ENCODE measurements at places on chromosomes 11 and 22.

DNA sequence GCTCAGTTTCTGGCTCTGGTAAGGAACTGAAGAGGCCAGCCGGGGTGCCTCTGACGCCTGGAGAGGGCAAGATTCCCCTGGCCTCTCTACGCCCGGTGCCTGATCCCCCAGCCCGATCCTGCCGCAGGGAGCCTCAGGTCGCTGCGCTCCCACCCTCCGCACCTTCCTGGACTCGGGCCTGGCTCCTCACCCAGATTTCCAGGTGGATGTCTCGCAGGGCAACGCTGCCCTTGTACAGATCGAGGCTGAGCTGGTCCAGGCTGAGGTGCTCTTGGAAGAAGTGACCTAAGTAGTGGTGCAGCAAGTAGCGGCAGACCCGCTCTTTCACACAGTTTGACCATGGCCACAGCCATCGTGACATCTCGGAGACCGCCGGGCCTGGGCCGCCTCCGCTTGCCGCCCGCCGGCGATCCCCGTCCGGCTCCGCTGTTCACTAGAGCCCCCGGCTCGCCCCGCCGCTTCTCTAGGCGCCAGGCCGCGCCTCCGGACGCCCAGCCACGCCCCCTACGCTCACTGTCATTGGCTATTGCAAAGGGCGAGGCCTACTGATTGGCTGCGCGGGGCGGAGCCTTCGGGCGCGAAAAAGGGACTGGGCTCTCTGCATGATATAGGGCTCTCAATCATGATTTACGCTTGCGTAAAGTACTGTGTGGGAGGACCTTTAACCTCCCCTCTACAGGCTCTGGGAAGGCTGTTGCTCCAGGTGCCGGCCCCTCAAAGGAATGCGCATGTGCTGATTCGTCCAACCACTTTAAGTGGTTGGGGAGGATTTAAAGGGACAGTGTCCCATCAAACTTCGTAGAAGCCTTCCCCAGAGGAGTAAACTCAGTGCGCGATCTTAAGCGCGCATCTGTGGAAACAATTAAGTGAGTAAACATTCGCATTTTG lies at the start of gene ATG2A:
Gene ATG2A, minus strand, starts transcription at position 435 of the 888 bp plus-strand sequence. Its CDS starts 74 bp downstream, at position 361.
- DNase-seq = peak; percentile 96

GRCh38 chr11:68651208-68651984 lies 32.9 kb upstream of the GAL start:
- no peak for DNase-seq

- DNase-seq = no peak
Measured at GRCh38 chr11:77300695-77301094, 791 bp downstream of the GDPD4 start.

DNA sequence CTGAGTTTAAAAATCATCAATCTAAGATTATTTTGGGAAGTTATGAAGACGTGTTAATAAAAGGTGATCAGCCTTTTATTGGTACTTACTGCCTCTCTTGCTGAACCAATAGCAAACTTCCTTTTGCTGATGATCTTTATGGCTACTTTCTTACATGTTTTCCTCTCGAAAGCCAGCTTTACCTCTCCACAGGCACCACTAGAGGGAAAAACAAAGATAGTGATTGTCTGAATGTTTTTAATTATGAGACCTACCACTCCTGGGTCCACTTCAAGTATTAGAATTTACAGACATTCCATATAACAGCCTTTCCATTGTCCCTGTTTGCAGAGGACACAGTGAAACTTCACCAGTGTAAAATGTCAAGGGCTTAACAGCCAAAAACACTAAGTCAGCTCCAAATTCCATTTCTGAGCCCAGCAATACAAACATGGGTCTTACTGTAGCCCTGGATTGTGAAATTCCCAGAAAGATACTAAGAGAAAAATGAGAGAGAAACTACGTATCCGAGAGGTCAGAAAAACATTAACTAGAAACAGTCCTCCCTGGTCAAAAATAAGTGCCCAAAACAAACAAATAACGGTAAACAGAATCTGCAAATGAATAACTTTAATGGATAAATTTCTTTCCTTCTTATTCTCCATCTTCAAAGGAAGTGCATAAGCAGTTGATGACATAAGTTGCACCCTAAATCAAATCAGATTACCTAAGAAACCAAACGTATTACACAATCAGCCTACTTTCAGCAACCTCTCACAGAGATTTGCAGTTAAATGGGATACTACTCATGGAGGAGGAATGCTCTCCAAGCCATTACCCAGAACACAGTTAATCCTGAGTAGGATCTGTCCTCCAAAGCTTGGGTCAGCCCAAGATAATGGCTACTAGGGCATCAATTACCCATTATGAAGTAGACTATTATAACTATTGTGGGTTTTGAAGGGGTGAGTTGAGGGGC lies 29.5 kb downstream of the CHEK2 start:
- peak; percentile 94 for DNase-seq

DNA sequence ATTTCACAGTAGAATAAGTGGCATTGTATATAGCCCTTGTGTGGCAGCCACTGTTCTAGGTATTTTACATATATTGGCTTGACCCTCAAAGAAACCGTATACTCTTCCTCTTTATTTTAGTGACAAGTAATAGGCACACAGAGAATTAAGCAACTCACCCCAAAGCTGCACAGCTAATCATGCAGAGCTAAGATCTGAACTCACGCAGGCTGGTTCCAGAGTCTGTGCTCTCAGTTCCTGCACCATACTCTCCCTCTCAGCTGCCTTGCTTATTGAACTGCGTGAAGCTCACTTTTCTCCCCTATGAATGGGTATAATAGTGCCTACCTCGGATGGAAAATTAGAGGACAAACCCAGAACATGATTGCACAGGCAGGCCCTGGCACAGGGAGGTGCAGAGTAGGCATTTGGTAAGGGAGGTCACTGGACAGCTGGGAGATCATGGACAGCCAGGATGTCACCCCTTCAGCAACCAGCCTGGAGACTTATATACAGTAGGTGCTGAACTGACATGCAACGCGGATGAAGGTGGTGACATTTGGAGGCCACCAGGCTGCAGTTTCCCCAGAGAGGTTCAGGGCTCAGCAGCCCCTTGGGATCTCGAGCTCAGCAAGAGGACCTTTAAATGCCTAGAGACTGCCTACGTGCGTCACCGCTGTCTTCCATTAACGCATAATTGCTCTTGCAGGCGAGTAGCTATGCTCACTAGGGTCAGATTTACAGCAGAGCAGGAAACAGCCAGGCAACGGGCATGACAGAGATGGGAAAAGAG lies 78.4 kb upstream of the TP53I11 start:
- no peak for DNase-seq

DNA sequence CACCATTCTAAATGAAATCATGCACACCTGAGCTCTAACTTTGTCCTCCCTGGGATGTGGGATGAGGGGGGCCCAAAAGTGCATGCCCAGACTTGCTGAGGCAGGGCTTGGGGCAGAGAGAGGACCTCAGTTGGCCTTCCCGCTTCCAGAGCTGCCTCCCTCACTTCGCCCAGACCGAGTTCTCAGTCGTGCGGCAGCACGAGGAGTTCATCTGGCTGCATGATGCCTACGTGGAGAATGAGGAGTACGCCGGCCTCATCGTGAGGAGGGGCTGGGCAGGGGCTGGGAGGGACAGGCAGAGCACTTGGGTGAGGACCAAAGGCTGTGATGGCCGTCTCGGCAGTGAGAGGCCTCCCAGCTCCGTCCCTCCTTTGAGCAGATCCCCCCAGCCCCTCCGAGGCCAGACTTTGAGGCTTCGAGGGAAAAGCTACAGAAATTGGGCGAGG lies 8.2 kb downstream of the CFL1 start:
- DNase-seq = no peak

- no peak for DNase-seq
Measured at GRCh38 chr22:49395617-49396016, 432.1 kb downstream of the BRD1 start.

DNA sequence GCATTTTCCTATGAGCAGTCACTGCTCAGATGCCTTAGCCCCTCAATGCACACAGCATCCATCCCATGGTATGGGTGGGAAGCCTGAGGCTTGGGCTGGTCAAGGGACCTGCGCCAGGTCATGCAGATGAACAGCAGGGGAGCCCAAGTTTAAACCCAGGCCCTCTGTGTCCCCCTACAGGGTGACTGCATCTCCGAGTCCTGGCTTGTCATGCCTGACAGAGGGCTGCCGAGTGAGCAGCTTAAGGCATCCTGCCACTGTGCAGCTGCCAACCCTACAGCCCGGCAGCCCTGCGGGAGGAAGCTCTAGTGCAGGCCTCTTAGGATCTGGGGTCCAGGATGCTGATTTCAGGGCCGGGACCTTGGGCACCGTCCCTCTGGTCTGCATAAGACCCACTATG lies 10.0 kb downstream of the IL2RB start:
- DNase-seq = no peak

DNA sequence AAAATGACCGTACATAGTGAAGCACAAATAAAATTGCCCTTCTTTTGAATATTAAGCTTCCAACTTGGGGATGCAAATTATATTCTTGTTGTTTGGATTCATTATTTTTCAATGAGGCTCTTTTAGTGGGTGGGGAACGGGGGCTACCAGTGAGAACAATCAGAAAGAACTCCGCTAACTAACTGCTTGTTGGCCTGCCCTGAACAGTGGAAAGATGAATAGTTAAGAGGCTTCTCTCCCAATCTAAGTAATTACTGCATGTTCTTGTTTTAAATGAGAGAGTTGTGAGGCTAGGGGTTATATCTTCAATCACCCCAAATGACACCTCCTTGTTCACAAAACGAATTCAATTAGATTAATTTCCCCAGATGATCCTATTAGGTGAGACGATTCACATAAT lies 322.0 kb downstream of the FAT3 start:
- DNase-seq = no peak

DNA sequence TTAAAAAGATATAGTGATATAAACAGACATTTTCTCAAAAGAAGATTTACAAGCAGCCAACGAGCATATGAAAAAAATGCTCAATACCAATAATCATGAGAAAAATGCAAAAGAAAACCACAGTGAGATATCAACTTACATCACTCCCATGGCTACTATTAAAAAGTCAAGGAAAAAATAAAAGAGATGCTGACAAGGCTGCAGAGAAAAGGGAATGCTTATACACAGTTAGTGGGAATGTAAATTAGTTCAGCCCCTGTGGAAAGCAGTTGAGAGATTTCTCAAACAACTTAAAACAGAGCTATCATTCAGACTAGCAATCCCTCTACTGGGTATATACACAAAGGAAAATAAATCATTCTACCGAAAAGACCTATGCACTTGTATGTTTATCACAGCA lies 97.1 kb upstream of the CARD18 start:
- DNase-seq = peak; percentile 37

GRCh38 chr22:50568626-50569025 lies 5.9 kb upstream of the SYCE3 start:
- no peak for DNase-seq

DNA sequence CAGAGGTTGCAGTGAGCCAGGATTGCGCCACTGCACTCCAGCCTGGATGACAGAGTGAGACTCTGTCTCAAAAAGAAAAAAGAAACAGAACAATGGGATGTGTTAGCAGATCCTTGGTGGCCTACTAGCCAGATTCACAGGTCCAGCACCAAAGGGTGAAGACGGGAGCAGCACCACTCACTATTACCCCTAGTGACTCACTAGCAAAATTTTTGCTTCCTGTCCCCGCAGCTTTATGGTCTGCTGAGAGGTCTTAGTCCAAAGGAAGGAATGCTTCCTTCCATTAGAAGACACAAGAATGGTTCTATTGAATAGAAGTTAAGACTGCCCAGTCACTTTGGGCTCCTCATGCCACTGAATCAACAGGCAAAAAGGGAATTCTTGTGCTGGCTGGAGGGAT lies 35.9 kb upstream of the NUP50 start:
- peak; percentile 24 for DNase-seq

DNA sequence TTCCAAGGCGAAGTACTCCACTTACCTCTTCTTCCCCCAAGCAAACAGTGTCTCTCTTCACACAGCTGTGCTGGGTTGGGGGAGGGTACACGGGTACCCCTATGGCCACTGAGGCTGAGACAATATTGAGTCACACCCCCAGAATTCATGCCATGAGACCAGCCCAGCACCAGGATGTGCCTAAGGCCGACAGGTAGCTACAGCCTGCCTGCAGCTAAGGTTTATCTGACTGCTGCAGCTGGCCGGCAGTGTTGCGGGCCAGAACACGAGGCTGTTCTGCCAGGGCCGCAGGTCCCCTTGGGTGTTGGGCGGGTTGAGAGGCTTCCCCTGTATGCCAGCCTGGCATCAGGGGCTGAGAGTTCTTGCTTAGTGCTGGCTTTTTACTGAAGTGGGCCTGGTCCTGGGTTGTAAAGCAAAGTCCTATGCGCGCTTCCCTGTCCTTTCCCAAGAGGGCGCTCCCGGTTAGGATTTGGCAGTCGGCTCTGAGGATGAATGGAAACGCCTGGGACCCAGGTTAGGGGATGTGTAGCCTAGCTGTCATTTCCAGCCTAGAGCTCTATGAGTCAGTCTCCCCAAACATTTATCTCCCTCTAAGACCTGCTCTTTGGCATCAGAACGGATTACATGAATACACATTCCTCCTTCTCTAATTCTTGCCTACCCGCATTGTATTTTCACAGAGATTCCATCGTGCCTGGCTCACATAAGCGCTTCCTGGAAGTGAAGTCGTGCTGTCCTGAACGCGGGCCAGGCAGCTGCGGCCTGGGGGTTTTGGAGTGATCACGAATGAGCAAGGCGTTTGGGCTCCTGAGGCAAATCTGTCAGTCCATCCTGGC lies 7.1 kb downstream of the USP18 start:
- DNase-seq = peak; percentile 98

- no peak for DNase-seq
Measured at GRCh38 chr11:74257959-74258553, 53.4 kb downstream of the P4HA3 start.

DNA sequence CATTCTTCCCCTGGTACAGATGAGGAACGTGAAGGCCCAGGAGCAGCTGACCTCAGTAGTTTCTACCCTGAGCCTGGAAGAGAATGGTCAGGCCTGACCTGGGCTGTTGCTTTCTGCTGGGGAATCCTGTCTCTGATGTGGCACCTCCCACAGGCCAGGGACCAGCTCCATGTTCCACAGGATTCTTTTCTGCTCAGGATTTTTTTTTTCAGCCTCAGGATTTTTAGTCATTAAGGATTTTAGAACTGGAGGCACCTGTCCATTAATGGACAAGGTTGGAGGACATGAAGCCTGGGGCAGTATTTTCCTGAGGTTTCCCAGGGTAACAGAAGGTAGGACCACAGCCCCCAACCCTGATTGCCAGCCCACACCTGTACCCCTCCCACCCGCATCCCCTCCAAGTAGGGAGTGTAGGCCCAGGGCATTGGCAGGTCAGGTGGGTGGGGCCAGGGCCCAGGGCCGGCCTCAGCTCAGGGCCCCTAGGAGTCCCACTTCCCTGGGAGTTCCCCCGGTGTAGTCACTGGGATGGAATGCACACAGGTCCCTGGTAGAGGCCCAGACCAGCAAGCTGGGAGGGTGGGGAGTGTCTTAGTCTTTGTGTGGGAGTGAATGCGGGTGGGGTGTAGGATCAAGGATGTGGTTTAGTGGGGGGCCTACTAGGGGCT lies 16.1 kb downstream of the BIK start:
- peak; percentile 38 for DNase-seq

DNA sequence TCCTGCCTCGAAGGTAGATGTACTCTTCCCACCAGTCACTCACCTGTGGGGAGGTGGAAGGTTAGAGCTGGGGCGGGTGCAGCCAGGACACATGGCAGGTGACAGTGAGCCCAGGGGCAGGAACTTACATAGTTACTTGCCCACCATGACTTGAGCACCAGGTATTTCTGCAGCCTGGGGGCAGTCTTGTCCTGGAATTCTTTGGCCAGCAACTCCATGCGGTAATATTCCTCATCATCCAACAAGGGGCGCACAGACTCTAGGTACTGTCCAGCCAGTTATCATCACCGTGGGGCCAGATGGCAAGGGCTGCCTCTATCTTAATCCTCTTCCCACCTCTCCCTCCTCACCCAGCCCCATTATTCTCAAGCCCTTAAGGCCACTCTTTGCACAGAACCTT lies 2.2 kb downstream of the CPT1B start:
- no peak for DNase-seq
